Keratinocyte (primary cell): ENCODE measurements at places on chromosomes 2 and 18.

DNA sequence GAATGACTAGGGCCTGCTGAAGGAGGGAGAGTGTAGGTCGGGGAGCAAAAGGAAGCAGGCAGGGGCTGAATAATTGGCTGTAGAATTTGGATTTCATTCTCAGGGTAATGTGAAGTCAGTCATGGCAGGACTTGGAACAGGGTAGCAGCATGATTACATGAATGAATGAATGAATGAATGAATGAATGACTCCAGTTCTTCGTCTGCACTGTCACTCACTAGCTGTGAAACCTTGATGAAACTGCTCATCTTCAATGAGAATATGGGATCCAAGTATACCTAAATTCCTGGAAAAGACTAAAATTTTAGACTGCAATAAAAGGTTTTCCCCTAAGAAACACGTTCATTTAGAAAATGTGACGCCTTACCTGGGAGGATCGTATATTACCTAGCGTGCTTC lies 3.0 kb upstream of the RND3 start:
- DNase-seq = no peak

DNA sequence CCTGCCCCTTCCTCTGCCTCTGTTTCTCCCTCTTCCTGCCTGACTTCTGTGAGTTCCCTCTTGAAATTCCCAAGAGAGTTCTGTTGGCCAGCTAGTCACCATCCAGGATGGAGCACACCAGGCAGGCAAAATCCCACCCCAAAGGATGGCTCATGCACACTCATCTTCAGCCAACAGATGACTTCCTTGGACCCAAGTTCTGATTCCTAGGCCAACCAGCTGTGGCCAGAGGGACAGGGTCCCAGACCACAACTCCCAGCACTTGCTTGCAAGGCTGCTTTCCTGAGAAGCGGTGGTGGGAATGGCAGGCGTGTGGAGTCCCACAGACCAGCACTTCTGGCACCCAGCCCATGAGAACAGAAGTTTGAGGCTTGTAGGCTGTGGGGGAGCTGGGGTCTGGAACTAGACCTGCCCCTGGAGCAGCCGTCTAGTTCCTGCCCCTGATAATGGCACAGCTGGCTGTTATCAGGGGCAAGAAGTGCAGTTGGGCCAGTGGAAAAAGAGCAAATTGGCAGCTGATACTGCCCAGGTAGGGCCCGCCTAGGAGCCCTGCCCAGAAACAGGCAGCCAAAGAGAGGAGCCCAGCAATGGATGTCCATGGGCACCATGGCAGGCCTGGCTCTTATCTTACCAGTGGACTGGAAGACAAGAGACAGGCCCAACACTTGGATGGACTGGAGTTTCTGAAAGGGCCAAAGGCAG lies 56.7 kb downstream of the CYP26B1 start:
- no peak for DNase-seq

- no peak for DNase-seq
Observed at GRCh38 chr18:48869591-48869990, 81.2 kb downstream of the SMAD7 start.

- DNase-seq = peak; percentile 13
Observed at GRCh38 chr2:161983866-161984265, 90.1 kb downstream of the DPP4 start.

DNA sequence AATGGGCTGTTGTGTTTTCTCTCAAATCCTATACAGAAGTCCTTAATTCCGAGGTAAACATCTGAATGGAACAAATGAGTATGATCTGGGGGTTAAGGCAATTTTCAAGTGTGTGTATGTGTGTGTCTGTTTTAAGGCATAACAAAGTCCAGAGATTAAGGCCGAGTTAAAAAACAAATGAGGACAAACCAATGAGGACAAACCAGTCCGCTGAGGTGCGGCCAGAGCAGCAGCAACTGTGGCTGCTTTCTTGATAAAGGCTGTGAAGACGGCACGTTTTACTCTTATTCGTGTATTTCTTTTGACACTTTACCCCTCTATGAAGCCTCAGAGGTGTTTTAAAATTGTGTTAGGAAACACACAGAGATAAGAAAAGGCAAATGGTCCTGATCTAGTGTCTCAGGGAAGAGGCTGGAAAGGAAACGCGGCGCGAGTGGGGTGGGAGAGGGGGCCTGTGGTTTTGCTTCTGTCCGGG lies 495 bp upstream of the GULP1 start:
- no peak for DNase-seq

DNA sequence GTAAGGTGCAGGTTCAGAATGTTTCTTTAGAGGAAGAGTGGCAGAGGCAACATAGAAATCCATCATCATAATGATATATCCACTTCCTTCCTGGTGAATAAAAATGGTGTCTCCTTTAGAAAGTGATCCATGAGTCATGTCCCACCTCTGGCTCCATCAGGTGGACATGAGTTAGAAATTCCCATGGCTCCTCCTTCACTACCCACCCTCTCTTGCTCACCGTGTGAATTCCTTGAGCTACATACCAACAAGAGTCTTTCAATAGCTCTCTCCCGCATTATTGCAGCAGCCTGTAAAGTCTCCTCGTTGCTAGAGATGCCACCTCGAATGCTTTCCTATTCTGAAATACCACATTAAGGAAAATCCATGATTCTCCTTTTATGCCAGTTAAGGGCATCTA lies 317.6 kb downstream of the LNPK start:
- DNase-seq = no peak

DNA sequence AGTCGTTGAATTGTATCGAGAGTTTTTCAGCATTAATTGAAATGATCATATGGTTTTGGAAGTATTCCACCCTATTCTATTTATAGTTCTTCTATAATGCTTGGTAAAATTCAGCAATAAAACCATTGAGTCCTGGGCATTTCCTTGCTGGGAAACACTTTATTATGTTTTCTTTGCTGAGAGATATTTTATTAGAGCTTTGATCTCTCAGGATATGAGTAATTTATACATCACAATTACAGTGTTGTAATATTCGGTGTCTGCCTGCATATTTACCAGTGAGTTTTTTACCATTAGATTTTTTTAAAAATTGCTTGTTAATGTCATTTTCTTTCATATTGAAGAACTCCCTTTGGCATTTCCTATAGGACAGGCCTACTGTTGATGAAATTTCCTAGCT lies 402.7 kb upstream of the FSIP2 start:
- no peak for DNase-seq
